Stimulated activated CD4-positive, alpha-beta T cell treated with anti-CD3 and anti-CD28 coated beads, Interleukin-12 subunit alpha, Interleukin-12 subunit beta, amount 100 ng/mL, for 4 hours (primary cell): ENCODE measurements at places on chromosomes 3 and 15.

GRCh38 chr15:71812966-71813722 is 2.8 kb downstream of the NR2E3 start:
- DNase-seq, result no peak

- no peak for DNase-seq
Measured at GRCh38 chr3:123347691-123348264, 101.1 kb downstream of the ADCY5 start.

DNA sequence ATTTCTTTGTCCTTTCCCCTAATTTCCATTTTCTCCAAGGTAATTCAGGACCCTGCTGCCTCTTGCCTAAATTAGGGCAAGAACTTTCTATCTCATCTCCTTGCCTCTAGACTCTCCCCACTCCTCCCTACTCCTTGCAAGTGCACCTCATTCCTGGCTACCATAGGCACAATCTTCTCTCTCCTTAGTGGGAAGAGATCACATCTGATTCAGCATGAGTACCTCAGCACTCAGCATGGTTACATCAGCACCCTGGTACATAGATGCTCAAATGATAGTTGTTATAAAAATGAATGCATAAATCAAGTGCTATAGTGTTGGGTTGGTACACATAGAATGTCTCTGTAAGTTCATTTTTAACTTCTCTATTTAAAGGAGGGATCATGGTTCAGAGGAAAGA is 313.4 kb upstream of the RASGRP1 start:
- no peak for DNase-seq

GRCh38 chr3:179418610-179419009 is 32.7 kb downstream of the GNB4 start:
- no peak for DNase-seq

DNA sequence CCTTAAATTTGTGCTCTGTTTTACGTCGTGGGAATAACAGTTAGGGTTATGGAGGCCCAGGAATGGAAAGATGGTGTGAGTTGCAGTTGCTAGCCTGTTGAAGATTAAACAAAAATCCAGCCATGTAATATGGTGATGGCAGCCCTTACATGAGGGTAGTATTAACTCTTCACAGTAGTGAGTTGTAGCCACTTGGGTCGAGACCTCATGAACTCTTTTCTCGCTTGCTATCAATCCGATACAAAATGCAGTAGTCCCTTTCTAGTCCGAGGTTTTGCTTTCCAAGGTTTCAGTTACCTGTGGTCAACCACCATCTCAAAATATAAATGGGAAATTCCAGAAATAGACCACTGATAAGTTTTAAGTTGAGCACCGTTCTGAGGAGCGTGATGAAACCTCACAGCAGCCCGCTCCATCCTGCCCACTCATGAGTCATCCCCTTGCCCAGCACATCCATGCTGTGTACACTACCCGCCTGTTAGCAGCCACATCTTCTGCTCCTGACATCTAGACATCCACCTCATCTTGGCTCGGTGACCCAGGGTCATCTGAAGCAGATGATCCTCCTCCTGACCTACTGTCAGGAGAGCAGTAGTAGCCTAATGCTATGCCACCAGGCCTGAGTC is 177.9 kb downstream of the CDIN1 start:
- no peak for DNase-seq

DNA sequence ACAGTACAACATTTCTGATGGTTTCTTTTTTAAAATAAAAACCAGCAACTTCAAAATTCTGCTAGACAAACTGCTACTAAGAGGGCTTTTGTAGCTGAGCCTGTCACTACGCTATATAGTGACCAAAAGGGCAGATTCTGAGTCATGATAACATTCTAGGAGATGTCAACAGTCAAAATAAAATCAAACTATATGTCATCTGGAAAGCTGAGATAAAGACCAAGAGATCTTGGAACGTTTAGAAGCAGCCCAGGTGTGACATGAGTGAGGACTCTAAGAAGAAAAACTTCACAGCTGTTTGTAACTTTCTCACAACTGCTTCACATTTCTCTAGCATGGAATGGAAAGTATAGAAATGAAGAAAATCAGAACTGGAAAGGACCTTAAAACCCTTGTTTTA is 84.6 kb downstream of the FILIP1L start:
- no peak for DNase-seq

GRCh38 chr3:128848936-128849335 is 30.5 kb upstream of the ACAD9 start:
- DNase-seq, result no peak

DNA sequence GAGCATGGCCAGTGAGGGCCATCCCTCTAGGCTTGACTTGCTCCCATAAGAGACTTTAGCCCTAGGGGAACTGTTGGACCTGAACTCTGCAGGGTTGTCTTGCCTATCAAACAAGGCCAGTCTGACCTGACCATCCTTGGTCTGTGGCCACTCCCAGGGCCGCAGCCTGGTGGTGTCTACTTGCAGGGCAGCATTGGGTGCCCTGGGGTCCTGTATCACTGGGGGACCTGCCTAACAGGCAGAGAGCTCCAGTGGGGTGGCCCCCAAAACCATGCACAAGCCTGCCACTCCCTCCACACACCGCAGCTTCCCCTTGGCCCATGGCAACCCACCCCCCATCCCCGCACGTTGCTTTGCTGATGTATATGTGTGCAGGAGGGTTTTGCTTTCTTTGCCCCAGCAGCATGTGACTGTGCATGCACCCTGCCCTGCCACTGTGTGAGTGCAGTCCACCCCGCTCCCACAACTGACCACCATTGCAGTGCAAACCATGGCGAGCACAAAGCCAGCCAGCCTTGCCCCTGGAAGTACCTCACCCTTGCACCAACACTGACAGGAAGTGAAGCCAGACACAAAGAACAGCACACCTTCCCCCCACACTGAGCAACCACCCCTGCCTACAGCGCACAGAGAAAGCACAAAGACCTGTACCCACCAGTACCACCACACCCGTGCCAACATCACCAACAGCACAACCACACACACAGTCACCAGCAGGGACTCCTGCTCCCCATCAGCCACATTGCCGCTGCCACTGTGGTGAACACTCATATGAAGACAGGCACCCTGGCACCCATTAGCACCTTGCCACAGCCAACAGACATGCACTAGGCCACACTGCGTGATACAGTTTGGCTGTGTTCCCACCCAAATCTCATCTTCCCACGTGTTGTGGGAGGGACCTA is 88.8 kb downstream of the SENP7 start:
- no peak for DNase-seq

- DNase-seq, result no peak
Measured at GRCh38 chr3:131962982-131963381, 71.8 kb downstream of the CPNE4 start.

GRCh38 chr15:99213187-99213811 is 36.1 kb downstream of the TTC23 start:
- peak; percentile 58 for DNase-seq

DNA sequence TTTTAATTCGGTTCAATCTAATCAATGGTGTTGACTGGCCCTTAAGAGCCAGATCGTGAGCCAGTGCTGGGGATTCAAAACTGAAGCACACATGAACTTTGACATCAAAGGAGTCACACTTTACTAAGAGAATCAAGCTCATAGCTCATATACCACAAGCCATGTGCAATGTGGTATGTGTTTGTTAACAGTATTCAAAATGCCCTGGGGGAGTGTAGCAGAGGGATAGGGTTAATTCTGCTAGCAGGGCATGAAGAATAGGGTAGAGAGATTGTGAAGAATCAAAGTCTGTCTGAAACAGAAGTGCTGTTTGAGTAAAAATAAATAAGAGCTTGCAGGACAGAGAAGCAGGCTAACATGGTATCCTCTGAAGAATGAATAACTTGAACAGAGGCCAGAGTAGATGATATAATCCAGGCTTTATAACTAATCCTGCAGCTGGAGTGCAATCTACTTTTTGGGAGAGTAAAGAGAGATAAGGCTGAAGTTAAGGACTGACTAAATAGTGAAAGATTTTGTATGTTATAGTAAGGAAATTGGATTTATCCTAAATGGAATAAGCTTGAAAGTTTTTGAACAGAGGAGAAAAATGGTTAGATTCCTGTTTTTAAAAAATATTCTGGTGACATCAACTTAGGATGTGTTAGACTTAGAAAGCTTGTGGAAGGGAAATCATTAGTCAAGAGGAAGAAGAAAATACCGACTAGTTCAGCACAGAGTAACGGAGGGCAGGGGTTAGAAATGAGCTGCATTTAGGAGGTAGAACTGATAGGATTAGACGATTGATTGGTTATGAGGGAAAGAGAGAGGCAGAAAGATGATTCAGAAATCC is 292.0 kb downstream of the NFKBIZ start:
- DNase-seq, result no peak

DNA sequence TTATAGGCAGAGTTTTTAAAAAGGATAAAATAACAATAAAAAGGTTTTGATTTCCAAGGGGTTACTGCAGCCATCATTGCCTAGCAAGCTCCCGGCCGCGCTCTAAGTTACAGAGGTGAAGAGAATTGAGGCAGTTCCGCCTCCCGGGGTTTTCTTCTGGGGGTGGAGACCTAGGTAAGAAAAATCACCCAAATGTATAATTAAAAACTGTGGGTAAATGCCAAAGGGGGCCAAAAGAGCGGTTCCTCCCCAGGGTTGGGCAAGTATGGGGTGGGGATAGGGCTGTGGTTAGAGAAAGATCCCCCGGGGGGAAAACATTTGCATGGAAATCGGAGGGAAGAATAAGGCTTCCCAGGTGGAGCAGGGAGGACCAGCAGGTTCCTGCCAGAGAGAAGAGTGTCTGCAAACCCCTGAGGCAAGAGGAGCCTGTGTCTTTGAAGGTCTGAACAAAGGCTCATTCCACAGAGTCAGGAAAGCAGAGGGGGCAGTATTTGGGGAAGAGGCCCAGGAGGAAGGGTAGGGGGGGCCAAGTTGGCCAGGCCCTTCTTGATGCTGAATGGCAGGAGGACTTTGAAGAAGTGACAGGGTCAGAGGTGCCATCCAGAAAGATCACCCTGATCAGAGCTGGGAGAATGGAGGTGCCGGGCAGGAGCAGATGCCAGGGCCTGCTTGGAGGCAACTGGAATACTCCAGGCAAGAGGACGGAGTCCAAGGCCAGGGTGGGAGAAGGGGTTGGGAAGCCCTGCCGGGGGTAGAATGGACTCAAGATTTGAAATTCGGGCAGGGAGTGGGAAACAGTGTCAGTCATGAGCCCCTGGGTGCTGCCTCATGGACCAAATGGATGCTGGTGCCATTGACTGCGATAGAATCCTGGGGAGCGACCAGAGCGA is 152.9 kb upstream of the RGMA start:
- no peak for DNase-seq

GRCh38 chr3:11819146-11819689 is 27.5 kb downstream of the TAMM41 start:
- DNase-seq, result no peak

DNA sequence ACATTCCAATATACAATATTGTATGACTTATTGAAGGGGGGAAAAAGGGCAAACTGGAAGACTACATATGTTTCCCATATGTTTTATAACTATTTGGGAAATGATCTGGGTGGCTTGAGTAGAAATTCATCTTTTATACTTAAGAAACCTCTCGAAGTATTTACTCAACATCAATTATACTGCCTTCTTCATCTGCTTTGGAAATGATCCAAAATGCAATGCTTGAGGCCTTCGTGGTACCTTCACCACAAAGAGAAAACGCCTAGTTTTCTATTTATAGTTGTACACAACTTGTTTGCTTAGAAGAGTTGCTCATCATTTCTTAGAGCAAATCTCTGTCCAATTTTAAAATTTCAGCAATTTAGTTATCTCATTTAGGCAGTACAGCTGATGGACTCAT is 18.8 kb downstream of the ACKR4 start:
- no peak for DNase-seq

DNA sequence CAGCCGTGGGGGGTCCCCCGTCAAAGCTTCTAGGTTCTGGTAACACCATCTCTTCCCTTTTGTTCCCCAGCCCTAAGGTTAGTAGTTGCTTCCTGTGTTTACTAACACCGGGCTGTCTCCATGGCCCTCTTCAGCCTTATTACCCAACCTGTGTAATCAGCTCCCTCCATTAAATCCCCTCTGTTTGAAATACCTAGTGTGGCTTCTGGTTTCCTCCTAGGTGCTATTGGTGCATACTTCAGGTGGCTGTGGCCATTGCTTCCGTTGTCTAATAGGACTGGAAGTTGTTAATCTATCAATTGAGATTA is 35.3 kb downstream of the MOBP start:
- no peak for DNase-seq

DNA sequence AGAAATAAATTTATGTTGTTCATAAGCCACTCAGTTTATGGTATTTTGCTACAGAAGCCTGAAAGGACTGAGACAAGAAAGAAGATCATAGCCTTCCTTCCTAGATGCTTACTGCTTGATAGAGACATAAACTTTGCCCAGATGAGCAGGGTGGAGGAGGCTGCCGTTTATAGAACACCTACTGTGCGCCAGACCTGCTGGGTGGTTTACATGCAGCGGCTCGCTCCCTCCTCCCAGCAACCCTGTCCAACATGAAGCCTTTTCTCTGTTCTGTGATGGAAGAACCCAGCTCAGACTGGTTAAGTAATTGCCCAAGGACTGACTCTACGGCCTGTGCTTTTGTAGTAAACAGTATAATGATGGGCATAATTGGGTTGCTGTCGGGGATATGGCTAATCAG is 37.0 kb downstream of the CORO2B start:
- DNase-seq, result no peak

DNA sequence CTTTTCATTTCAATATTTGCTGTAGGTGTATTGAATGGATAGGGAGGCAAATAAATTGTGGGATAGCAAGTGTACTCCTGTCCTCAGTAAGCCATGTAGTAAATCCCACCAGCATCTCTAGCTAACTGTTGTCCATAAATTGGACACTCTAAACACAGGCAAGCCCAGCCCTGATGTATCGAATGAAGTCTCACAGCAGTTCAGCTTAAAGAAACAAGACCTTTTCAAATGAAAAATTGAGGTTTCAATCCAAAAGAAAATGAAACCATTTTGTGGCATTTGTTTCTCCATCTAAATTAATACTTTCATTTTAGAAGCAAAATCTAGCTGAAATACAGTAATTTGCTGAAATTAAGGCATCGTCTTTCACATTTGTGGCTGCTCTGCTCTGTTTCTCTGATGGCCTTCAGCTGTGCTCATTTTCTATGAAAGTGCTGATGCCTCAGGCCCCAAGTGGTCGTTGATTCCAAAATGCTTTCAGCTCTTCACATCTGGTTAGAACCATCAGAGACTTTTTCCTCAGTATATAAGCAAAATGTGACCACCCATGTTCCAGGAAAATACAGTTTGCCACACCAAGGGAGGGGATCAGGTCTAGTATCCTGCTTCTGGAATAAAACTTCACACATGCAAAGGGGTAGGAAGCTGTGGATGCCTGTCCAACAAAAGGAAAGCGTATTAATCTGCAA is 245.0 kb downstream of the ZMAT3 start:
- no peak for DNase-seq

GRCh38 chr3:27253831-27254230 is 115.4 kb downstream of the NEK10 start:
- peak; percentile 0 for DNase-seq

GRCh38 chr3:45199837-45200648 is 26.0 kb downstream of the TMEM158 start:
- no peak for DNase-seq
